ENCODE measurements at places on chromosomes 12 and 14.

GRCh38 chr12:127711108-127711507, 555.9 kb upstream of the TMEM132C start:
- DNase-seq, result no peak

GRCh38 chr12:43676183-43676813, 82.3 kb downstream of the PUS7L start:
- no peak for DNase-seq

DNA sequence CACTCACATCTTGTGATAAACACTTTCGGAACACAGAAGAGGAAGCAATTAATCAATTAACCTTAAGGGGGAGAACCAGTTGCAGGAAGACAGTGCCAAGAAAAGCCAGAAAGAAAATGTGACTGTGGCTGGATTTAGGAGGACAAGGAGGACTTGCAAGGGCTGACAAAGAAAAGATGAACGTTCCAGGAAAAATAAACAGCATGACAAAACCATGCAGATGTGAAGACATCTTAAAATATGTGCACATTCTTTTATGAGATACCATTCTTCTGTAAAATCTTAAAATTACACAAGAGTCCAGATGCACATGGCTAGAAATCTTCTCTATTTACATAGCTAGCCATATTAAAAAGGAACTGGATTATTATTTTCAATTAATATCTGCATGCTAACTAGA, 33.4 kb downstream of the KITLG start:
- DNase-seq, result peak; percentile 88

- DNase-seq, result no peak
Observed at GRCh38 chr12:131671871-131672270, 39.0 kb upstream of the SFSWAP start.

DNA sequence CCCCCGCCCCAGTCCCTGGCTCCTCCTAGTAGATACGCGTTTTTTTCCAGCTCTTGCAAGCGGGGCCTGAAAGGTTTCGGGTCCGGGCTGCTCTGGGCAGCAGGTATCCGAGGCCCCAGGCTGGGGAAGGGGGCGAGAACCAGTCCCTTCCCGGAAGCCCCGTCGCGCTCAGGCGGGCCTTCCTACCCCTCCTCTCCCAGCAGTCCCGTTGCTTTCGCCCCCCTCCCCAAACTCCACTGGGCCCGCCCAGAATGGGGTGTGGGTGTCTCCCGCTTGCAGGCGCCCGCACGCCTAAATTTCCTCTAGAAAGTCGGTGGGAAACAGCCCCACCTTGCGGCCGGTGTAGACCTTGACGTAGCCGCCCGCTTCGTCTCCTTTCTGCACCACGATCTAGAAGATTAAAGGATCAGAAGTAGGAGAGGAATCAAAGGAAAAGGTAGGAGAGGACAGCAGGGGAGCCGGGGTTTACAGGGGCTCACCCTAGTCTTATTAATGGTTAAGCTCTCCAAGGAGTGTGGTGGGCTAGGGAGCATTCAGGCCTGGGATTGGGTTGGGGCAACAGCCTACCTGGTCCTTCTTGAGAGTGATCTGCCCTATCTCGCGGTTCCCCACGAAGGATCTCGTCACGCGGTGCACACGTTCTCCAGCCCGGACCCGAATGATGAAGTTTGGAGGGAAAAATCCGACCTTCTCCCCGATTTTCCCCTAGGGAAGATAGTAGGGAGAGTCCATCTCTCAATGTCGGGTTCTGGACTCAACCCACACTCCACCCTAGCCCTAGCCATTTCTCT, 7.3 kb downstream of the STAC3 start:
- DNase-seq, result peak; percentile 47

DNA sequence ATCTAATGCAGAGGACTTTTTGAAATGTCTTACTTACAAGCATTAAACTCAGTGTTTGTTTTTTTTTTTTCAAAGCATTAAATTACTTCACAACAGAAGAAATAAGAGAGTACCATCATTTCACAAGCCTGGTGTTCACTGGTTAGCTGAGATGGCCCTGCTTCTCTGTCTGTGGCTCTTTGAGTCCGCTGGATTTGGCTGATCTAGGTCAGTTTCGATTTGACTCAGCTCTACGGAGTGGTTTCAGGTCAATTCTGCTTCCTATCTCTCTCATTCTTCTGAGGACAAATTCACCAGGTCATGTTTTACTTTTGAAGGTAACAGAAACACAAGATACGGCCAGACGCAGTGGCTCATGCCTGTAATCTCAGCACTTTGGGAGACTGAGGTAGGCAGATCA, 1066.1 kb downstream of the FLRT2 start:
- no peak for DNase-seq

- DNase-seq, result peak; percentile 57
Observed at GRCh38 chr12:19739195-19739776, 300.0 kb downstream of the AEBP2 start.

DNA sequence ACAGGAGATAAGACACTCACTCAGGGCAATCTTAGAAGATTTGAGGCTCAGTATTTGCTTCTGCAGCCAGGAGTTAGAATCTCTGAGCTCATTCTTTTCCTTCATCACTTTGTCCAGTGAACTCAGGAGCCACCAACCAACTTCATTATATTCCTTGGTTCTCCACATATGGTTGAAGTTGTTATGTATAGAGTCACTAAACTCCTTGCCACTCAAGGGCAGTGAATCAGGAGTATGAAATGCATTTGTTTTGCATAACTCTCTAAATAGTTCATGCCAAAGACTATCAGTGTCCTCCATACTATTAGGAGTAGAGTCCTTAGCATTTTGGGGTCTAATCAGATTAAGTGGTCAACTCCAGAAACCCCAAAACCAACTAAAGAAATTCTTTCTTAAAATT, 150.6 kb downstream of the CCDC59 start:
- no peak for DNase-seq
